ENCODE measurements at places on chromosomes 4 and X.

GRCh38 chrX:49876750-49877149, 2.5 kb upstream of the USP27X start:
- DNase-seq = peak; percentile 35

- peak; percentile 5 for DNase-seq
These were observed 98.3 kb downstream of the FAM47B start for GRCh38 chrX:35040871-35041270.

GRCh38 chrX:42237956-42238355, 314.6 kb upstream of the CASK start:
- DNase-seq = no peak

DNA sequence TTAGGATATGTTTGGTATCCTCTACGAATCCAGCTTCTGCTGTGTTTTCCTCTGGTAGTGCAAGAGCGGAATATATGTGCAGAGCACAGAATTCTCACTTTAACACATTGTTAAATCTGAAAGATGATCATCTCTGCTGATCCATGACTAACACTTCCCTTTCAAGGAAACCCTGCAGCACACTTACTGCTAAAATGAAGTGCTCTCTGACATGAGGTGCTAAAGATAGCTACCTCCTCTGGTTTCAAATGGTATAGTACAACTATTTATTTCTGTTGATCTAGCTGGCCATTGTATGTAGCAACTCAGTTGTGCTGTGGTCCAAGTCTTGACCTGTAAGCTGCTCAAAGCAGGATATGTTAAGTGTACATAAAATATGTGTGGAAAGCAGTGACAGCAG, 162.4 kb upstream of the FMR1 start:
- no peak for DNase-seq

DNA sequence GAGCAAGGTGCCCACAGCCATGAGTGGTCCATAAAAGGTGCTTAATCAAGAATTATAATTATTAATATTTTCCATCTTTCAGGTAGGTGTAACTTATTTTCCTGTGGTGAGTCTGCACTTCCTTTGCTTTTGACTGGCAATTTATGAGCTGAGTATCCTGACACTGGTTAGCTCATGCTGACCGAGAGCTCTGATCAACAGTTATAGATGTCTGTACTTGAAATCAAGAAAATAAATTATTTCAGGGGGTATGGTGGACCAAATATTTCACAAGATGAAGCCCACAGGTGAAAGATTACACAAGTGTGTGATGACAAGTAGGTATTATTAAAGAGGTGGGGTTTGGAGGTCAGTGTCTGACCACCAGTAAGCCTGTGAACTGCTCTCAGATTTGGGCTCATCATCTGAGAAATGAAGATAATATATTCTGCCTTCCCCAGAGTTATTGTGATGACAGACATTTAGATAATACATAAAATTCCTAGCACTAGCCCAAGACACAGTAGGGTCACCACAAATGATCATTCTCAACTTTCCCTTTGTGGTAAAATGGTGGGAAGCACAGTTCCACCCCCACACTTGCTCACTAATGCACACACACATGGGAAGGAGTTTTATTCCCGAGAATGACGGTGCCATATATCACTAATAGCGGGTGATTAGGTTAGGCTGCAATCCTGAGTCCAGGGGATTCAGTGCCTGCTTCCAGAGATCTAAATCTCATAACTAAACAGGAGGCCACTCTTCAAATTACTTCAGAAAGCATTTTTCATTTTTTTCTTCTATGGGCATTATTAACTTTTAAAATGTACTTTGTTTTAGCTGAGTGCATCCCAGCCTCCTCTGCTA, 34.0 kb upstream of the PACRGL start:
- DNase-seq = no peak

- peak; percentile 51 for DNase-seq
These were observed 108.3 kb upstream of the DIAPH2 start for GRCh38 chrX:96576368-96576767.

DNA sequence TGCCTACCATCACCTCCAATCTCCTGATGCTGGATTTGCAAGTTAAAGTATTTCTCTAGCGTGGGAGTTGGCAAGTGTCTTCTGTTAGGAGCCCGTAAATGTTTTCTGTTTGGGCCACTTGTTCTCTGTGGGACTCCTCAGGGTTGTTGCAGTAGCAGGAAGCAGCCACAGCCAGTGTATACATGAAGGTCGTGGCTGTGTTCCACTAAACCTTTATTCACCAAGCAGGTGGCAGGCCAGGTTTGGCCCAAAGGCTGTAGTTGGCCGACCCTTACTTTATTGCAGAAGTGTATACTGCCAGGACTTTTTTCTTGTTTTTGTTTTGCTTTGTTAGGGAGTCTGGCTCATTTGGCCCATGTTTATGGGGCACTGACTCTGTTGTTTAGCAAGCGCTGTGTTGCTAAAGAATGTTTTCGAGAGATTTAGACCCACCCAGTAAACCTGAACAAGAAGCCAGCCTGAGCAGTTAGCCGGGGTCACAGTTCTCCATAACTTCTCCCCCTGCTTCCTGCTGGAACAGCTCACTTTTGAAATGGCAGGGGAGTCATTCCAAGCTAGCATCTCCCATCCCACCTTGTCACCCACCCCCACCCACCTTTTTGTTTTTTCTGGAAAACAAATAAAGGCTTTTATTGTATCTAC, 58.8 kb downstream of the SHROOM2 start:
- no peak for DNase-seq

DNA sequence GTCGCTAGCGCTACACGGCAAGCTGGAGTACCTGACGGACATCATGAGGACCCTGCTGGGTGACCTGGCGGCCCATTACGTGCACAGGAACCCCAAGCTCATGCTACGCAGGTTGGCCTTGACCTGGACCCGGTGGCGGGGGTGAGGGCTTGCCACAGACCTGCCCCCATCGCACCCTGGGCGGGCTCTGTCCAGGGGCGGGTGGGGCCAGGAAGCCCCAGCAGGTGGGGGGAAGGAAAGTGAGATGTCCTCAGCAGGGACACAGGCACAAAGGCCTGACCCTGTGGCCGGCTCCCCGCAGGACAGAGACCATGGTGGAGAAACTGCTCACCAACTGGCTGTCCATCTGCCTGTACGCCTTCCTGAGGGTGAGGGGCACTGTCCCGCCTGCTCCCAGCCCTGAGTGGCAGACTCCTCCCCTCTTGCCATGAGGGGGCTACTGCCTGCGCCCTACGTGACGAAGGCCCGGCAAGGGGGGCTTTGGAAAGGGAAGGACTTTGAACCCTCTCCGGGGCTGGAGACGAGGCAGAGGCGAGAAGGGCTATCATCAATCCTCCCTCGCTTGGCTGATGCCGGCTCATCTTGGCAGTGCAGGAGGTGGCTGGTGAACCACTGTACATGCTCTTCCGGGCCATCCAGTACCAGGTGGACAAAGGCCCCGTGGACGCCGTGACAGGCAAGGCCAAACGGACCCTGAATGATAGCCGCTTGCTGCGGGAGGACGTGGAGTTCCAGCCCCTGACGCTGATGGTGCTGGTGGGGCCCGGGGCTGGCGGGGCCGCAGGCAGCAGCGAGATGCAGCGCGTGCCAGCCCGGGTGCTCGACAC, 5.3 kb upstream of the SRPK3 start:
- DNase-seq = no peak

- no peak for DNase-seq
These were observed 10.2 kb downstream of the ADGRL3 start for GRCh38 chr4:61210186-61210939.

GRCh38 chr4:21890231-21890630, 58.3 kb downstream of the KCNIP4 start:
- DNase-seq = no peak
